Bronchial epithelial cell (primary cell): ENCODE measurements at places on chromosomes 7 and 10. TPM values are rescaled to one million over a fixed set of nuclear protein-coding genes. Genes with fewer than 3 reads are reported as not detected.

The OPN1SW gene
- not detected in 2 replicates for total RNA-seq

The LRRC18 gene
- not detected in 2 replicates for total RNA-seq

The ANKRD1 gene
- under 0.01 TPM in 1 of 2 replicates, not detected in the other for total RNA-seq

The IL2RA gene
- not detected in 2 replicates for total RNA-seq

The NPC1L1 gene
- under 0.01 TPM in 2 replicates for total RNA-seq

The CXCL12 gene
- under 0.01 and 1.3 TPM in 2 replicates for total RNA-seq

The NKX1-2 gene
- 0.51 and 2.1 TPM in 2 replicates for total RNA-seq

The PRF1 gene
- total RNA-seq = not detected in 2 replicates

The SLC18A2 gene
- not detected in 2 replicates for total RNA-seq
